Stimulated activated CD8-positive, alpha-beta memory T cell treated with anti-CD3 and anti-CD28 coated beads, Interleukin-7, amount 100 ng/mL, for 24 hours (primary cell): ENCODE measurements at places on chromosomes 1 and 21.

DNA sequence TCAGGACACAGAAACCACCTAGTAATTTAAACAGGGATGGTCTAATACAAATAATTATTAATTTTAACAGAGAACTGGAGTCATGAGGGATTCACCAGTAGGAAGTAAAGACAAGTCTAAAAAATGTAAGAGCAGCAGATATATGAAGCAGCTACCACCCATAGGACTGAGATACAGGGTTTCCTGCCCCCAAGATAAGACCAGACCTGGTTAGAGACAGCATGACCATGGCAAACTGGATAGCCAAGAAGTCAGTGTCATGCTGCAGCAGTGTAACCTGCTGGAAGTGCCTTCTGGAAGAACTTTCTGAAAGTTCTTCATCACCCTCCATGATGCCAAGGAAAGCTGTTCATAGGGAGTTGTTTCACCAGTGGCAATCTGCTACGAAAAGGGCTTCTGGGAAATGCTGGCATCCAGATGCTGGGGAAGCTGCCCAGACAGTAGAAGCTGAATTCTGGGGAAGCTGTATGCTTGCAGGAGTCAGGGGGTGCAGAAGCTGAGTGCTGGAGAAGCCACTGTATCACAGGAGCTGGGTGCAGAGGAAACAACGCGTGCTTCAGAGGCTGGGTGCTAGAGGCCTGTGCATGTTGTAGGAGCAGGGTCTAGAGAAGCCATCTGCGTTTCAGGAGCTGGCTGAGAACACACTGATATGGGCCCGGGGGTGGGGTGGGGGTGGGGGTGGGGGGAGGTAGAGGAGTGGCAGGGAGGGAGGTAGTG is 356.4 kb downstream of the DISC1 start:
- DNase-seq: no peak

DNA sequence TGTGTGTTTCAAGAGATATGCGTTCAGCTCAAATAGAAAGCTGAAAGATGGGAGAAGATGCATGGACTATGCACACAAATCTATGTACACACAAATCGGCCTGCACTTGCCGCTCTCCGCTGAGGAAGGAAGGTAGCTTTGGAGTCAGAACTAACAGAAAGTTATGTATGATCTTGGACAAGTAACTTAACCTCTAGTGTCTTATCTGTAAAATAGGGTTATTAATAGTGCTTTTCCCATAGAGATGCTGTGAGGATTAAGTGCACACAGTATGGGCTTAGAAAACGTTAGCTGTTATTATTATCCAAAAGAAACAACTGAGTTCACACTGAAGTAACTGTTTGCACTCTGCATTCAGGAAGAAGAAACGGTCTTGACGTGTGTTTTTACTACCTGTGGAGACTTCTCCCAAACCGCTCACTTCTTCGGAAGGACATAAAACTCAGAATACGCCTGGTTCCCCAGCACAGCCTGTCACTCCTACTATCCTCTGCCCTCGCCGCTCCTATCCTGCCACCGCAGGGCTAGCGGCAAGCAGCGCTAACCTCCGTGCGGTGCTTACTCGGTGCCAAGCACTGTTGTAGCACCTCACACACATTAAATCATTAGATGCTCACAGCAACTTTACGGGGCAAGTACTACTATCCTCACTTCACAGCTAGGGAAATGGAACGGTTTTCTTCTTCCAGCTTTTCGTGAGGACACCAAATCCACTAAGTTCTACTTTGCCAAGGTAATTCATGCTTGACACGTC is 1.3 kb downstream of the TGFBR3 start:
- no peak for DNase-seq

- no peak for DNase-seq
Measured at GRCh38 chr1:233509526-233509925, 104.4 kb upstream of the KCNK1 start.

- DNase-seq: no peak
Measured at GRCh38 chr1:207811920-207812720, 60.3 kb downstream of the CD46 start.

- DNase-seq: no peak
Measured at GRCh38 chr1:243346468-243346867, 90.6 kb downstream of the SDCCAG8 start.

- DNase-seq: no peak
Measured at GRCh38 chr1:1889090-1889750, 1.7 kb downstream of the GNB1 start.

GRCh38 chr1:66278260-66279021 is 255.5 kb upstream of the SGIP1 start:
- no peak for DNase-seq

DNA sequence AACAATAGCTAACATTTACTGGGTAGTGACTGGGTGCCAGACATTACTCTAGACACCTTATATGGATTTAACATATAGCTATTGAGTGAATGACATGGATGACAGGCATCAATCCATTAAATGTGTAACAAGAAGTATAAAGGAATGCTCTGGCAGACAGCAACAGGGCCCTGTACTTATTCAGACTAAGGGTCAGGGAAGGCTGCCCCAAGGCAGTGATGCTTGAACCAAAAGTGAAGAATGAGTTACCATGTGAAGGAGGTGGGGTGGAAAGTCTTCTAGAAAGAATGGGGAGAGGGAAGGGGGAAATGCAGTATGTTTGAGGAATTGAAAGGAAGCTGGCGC is 8.3 kb upstream of the PTPRF start:
- DNase-seq: no peak

GRCh38 chr21:26119906-26120305 is 50.7 kb downstream of the APP start:
- no peak for DNase-seq

- no peak for DNase-seq
Measured at GRCh38 chr1:160539990-160540858, 17.2 kb upstream of the SLAMF6 start.

- no peak for DNase-seq
Measured at GRCh38 chr1:24946861-24947658, 17.0 kb upstream of the RUNX3 start.

GRCh38 chr21:33128538-33128937 is 58.6 kb downstream of the OLIG1 start:
- DNase-seq: no peak

- DNase-seq: no peak
Measured at GRCh38 chr1:27481994-27482620, 7.9 kb downstream of the WASF2 start.

DNA sequence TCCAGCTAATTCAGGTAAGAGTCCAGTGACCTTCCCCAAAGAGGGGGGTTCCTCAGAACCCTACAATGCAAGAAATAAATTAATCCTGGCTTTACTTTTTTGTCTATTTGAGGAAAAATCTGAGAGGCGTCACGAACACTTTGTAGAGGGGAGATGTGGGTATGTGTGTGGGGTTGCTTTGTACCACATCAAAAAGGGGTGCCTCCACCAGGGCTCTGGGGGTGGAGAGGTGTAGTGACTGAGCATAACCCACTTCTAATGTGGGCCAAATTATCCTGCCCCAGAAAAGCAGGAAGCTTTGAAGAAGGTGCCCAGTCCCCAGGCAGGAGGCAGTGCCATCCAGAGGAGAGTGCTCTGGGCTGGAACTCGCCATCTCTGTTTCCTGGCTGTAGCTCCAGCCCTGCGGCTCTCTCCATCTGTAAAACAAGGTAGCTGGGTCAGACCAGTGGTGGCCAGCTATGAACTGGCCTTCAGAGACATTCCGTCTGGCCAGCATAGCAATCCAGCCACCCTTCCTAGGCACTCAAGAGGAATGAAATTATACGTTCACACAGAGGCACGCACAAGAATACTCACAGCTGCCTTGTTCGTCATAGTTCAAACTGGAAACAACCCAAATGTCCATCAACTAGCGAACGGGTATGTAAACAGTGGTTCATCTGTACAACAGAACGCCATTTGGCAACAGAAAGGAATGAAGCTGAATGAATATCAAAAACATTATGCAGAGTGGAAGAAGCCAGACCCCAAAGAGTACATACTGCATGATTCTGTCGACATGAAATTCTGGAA is 45.4 kb upstream of the TNFRSF1B start:
- DNase-seq: no peak

GRCh38 chr1:245116751-245117150 is 38.0 kb upstream of the KIF26B start:
- DNase-seq: no peak

- no peak for DNase-seq
Measured at GRCh38 chr1:37932759-37933158, 14.1 kb downstream of the INPP5B start.

- DNase-seq: no peak
Measured at GRCh38 chr1:45002650-45003645, 8.2 kb downstream of the HECTD3 start.

DNA sequence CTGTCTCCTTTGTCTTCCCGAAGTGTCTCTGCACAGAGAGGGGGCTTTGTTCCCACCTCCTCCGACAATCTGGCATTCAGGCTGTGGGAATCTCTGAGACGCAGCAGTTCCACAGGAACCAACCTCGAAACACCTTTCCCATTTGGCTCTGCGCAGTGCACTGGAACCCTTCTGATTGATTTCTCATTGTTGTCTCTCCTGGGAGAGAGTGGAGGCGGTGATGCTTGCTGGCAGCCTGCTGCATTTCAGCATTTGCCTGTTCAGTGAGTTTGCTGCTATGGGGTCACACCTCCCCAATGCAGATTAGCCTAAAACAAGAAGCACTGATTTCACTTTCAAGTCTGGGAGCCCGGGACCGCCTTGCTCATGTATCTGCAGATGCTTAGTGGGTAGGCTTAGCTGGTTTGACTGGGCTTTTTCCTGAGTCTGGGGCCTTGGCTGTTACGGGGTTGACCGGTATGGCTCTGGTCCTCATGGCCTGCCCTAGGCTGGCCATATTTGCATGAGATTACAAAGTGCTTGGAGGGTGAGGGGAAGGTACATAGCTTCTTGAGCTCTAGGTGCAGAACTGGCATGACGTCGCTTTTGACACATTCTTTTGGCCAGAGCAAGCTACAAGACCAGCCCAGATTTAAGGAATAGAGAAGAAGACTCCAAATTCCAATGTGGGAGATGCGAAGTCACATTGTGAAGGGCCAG is 695.3 kb downstream of the PTPRU start:
- no peak for DNase-seq

DNA sequence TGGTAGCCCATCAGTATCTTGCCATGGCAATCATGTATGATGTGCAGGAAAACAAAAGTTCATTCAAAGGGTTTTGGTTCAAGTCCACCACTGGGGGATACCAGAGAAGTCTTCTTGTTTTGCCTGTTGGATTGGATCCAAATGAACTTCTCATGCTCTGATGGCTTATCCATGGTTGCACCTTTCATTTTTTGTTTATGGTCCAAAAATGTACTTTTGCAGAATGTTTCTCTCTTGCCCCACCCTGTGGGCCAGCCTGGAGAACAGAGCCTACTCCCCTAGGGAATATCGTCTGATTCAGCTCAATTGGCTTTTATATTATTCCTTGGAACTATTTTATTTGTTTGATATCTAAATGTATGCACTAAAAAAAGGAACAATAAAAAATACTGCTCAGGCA is 20.1 kb upstream of the CLCA1 start:
- no peak for DNase-seq

DNA sequence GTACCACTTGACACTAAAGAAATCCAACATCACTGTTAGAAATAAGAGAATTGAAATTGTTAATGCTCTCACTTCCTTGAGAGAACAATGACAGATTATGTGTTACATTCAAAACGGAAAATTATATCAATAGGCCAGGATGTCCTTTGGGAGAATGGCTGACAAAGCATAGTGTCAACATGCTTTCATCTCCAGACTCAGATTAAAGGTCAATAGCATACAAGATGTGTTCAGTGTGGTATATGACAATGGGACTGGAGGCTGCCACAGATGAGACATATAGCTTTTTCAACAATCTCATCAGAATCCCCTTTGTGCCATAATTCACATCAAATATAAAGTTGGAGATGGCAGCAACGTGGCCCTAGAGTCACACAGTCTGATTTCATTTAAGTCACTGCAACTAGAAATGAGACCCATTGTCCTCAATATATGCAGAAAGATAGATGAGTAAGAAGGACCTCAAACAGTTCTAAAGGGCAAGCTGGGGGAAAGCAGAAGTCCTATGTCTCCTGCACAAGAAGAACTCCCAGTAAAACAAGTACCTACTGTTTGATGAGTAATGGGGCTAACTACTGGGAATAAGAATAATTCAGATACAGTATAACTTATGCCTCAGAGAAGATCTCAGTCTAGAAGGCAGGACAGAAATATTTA is 327.9 kb downstream of the TTLL7 start:
- no peak for DNase-seq

DNA sequence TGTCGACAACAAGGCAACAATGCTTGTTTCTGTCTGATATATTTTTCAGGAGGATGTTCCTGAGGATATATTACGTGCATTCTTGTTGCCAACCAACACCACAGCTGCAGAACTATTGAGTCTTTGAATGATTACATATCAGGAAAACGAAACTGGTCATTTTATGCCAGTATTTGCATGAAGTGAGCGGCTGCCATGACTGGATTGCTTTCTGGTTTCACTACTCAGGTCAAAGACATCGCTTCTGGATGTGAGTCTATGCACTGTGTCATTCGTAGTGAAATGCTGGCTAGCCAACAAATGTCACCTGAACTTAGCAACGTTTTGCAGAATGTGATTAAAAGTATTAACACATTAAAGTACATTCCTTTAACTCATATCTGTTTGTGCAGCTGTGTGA is 35.8 kb upstream of the OLFM3 start:
- DNase-seq: no peak

- DNase-seq: no peak
Measured at GRCh38 chr1:219837274-219837993, 90.9 kb downstream of the SLC30A10 start.

DNA sequence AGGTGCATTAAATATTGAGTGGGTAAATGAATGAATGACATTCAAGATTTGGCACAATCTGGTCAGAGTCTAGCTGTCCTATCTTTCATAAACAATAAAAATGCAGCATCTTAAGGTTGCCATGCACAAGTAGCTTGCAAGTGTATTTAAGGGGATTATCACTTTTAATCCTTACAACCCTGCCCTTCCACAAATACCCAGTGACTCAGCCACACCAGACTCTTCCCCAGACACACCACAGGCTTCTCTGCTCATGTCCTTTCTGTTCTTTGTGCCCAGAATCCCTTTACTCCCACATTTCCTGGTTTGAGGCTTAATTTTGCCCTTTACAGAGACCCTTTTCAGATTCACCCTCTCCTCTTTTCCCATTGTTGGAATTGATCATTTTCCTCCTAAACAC is 59.8 kb downstream of the KIRREL1 start:
- DNase-seq: no peak

DNA sequence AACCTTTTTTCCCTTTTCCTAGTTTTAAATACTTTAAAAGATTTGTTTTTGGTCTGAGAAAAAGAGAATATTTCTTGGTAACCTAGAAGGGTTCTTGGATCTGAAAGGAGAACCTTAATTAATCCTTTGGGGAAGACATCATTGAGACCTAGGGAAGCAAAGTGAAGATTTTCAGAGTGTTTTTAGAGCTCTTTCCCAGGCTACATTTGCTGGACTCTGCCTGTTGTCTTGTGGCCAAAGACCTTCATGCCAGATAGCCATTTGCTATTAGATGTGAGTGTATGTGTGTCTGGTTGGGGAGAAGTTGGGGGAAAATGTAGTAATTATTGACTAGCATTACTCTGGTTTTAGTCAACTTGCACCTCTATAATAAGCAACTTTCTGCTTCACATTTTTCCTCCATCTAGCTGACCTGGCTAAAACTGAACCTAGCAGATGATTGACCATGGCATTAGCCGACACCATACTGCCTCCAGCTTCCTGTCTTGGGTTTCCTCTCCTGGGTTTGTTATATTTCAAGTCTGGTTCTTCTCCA is 239.1 kb downstream of the USP25 start:
- no peak for DNase-seq
